DMS 273 treated with DMSO at 0.1 percent for 48 hours (cell line): ENCODE measurements at places on chromosomes 3 and 15.

DNA sequence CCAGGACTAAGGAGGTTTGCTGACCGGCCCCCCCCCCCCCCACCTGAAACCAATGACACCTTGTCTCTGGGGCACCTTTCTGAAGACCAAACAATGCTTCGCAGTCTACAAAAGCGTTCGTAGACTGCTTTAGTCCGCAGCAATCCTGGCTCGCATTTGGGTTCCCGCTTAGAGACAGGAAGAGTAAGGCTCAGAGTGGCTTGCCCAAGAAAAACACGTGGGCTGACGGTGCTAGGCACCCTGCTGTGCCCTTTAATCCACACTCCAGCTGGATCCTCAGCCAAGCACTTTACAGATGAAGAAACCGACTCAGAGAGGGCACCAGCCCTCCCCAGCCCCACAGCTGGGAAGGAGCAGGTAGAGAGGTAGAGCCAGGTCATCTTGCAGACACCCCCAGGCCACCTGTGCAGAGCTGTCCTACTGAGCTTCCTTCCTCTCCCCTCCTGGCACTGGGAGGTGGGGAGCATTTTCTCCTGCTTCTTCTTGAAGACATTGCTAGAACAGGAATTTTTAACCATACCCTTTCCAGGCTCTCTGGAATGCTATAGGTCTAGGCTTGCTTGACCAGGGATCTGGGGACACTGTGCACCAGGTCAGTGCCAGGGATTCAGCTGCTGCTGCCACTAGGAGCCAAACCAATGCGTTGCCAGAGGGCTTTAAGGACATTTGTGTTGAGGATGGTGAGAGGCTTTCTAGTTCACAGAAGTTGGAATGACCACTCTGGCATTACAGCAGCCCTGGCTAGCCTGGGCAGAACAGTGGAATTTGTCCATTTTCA lies 1.0 kb upstream of the KLF15 start:
- DNase-seq: peak; percentile 56

DNA sequence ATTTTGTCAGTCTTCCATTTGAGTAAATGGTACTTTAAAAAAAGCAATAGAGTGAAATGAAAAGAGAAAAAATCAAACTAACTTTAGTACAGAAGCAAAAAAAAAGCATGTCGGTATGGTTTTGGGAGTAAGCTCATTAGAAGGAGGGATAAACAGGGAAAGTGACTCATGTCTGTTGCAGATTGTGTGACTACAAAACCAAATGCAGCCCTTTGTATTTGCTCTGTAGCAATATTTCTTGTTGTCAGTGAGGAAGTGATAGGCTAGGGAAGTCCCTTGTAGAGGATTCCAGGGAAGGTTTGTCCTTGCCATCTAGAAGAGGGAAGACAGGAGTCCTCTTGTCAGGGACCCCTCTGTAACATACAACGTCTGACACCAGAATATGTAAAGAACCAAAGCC lies 150.5 kb upstream of the POU1F1 start:
- DNase-seq: no peak

GRCh38 chr15:85045615-85046014 lies 64.0 kb downstream of the PDE8A start:
- no peak for DNase-seq

DNA sequence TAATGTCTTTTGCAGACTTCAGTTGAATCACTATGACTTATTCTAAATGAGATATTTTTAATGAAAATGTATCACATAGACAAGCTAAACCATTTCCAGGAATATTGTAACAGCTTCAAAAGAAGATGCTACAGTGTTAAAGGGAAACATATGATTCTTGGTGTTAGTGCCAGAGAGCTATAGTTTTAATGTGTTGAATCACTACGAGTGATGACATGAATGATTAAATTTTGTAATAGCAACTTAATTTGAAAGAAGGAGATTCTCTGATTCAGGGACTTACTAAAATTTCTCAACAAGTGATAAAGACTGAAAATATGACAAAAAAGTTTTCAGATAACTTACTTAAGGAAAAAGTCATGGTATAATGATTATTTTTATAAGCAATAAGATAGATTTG lies 267.3 kb upstream of the SLITRK3 start:
- no peak for DNase-seq

GRCh38 chr3:194879991-194880939 lies 194.6 kb downstream of the FAM43A start:
- peak; percentile 98 for DNase-seq

- no peak for DNase-seq
Measured at GRCh38 chr15:80402339-80402738, 1.8 kb upstream of the ARNT2 start.

GRCh38 chr3:186815435-186815834 lies 9.2 kb upstream of the RFC4 start:
- DNase-seq: no peak

DNA sequence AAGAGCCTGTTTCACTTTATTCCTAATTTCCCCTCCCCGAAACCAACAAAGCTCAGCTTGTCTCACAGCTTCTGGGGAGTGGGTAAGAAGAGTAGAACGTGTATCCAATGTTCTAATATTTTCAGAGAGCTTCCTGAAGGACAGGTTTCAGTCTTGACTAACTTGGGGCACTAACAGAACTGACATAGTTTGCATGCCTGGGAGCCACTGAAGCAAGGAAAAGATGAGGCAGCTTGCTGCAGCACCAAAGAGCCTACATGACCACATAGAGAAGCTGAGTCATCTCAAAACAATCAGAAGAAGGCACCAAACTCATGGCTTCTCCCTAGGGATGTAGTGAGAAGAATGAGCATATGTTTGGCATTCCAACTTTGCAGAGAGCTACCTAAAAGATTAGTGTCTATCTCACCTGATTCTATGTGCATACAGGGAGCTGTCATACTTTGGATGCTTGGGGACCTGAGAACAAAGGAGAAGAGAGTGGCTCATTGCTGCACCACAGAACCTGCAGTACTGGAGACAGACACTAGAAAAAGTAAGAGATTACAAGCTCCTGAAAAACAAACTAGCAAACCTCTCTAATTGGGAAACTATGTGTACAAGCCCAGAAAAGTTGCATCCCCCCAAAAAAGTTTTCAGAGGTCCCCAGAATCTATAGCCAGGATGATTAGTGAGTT lies 86.9 kb downstream of the DCLK3 start:
- no peak for DNase-seq

GRCh38 chr3:51798411-51798963 lies 19.4 kb upstream of the IQCF6 start:
- DNase-seq: no peak

DNA sequence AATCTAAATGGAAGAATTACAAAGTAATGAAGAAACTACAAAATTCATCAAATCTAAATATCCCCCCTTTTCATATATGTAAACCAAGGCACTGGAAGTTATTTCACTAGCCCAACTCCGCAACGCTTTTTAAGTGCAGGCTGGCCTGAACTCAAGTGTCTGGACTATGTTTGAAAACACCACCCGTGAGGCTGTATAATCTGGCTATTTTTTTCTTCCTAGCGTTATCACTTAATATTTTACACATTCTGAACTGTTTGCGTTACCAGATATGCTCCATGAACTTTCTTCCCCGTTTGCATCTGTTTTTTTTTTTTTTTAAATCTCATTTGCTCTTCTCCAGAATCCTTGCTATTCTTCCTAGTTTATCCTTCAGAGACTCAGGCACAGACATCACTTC lies 619.5 kb upstream of the CBLB start:
- DNase-seq: no peak

DNA sequence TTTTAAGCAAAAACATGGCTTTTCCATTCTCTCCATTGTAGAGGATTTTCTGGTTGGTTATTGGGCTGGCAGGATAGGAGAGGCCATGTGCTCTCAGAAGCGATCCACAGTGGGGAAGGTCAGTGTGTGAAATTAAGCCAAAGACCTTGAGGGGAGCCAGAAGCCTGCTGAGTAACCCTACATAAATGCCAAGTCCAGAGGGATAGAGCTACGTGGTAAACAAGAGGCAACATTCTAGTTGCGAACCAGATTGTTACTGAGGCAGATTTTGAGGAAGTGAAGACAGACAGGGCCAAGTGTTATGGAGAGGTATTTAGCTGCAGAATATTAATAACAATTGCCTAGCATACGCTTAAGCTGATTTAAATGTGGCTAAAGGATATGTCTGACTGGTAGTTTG lies 592.8 kb upstream of the GBE1 start:
- DNase-seq: no peak

DNA sequence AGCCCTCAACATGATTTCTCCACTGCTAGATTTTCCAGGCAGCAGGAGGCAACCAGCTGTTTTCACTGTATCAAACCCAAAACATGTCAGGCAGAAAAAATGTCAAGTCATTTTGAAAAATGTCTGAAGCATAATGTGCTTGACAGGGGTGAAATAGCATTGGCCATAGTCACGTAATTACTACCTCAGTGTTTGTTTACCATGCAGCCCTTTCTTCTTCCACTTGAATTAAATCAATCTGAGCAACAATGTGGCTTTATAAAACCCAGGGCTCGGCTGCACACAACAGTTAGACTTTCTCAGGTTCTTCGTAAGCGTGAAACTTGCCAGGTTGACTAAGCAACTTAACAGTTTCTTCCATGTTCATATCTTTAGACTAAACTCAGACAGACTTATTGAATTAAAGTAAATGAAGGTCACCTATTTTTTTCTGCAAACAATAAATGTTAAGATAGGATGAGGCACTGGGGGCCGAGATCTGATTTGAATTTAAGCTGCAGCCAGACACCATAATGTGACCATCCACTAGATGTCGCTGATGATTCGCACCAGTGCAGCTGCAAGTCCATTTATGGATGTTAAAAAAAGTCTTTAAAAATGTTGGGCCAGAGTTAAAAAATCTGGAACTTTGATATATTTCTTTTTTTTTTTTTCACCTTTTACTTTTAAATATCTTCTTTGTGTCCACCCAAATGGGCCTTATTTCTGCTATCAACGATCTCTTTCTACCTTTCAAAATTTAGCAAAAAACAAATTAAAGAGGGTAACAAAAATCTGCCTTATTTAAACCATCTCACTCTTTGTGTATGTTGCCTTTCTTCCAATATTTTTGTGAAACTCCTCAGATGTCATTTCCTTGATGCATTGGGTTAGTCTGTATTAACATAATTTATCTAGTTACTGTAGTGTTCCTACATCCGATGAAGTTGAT lies 305.9 kb downstream of the CACNA2D3 start:
- no peak for DNase-seq

DNA sequence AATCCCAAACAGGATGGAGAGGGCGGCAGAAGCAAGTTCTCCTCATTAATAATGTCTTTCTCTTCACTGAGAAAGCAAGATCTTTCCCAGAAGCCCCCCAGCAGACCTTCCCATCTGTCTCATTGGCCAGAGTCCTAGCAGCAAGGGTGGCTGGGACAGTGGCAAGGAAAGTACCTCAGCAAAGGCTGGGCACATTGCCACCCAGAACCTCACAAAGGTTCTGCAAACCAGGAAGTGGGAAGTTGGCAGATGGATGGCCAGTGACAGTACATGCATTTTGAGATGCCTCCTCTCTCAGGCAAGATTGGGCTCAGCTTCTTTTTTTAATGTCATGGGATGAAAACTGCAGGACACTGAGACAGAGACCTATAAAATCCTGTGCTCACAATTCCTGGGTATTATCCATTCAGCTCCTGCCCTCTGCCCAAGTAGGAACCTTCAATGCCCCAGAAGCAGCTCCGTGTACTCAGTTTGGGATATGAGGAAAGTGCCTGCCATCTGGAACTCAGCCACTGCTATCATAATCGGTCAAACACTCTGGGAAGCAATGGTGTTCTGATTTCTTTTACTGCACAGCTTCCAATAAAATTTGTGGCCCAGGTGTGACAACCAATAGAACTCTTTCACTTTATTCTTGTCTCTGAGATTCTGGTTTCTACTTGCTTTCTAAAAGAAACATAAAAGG lies 25.5 kb downstream of the DPH3 start:
- DNase-seq: no peak

DNA sequence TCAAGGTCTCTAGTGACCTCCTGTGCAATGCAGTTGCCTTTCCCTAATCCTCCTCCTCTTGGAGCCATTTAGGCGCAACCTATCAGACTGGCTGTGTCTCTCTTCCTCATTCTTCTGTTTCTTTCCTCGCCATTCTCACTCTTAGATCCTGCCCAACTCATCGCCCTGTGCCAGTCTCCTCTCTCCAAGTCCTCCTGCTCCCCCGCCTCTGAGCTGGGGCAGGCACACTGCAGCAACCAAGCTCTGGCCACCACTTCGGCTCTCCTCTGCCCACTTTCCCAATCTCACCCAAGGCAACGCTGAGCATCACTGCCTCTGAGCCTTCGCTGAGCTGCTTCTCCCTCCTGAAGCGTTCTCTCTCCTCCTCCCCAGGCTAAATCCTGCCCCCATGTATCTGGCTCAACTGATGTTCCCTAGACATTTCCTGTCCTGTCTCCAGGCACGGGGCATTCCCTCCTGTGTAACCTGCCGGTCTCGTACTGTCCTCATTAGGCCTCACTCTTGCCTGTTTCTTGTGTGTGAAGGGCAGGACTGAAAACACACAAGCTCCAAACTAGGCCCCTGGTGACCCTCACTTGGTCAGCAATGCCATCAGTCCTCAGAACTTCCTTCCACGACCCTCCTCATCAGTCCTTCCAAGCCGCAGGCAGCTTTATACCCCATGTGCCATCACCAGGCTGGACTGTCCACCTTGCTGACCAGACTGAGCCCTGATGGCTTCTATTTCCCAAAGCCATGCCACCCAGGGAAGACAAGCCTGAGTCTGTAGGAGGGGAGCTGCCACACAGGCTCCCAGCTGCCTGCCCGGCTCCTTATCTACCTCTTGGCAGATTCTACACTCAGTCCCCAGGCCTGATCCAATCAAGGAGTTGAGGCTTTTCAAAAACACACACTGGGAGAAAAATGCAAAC lies 85.6 kb downstream of the SEC22A start:
- DNase-seq: no peak

DNA sequence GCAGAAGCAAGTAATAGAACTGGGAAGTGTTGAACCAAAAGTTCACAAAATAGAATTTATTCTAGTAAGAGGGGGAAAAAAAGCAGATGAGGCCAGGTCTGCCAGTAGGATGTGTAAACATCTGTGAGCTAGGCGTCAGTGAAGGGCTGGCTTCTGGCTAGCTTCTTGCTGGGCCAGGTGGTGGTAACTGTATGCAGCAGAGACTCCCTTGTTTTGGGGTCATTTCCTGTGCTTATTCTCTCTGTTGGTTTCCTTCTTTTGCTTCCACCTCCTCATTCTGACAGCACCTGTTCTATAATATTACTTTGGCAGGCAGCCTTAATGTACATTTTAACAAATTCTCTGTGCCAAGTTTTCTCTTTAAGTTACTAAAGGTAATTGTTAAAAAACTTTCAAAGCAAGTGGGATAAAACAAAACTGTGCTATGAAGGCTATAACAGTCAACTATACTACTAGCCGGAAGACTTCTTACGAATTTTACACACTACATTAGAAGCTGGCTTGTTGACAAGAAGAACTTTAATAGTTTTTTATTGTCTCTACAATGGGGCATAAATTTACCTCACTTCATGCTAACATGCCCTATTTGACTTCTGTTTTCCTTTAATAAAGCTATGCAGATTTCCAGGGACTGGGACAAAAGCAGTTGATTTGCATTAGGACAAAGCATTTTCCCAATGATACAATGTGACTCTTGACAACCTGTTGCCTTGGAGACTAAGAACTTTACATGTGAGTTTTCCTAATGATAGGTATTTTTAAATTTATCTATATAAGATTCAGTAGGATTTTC lies 318.8 kb upstream of the NAALADL2 start:
- peak; percentile 9 for DNase-seq

- no peak for DNase-seq
Measured at GRCh38 chr15:59721411-59721810, 32.3 kb upstream of the BNIP2 start.
